CD4-positive, alpha-beta memory T cell (primary cell): ENCODE measurements at places on chromosomes 4 and X.

- DNase-seq, result no peak
Observed at GRCh38 chrX:134891652-134892051, 99.1 kb upstream of the SMIM10 start.

GRCh38 chrX:23840674-23841073, 57.7 kb downstream of the SAT1 start:
- DNase-seq, result no peak

- no peak for DNase-seq
Observed at GRCh38 chr4:76753814-76754213, 144.1 kb downstream of the SOWAHB start.

DNA sequence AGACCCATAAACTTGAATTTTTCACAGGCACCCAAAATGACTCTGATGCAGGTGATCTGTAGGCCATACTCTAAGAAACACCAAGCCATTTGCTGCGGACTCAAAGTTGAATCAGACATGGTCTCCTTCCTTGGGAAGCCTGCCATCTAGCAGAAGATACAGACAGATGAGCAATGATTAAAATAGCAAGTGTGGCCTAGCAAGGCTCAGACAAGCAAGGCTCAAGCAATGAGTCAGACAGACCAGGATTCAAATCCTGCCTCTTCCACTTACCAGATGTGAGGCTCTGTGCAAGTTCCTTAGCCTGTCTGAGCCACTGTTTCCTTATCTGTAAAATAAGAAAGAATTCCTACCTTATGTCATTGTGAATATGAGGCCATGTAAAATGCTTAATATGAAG, 2.3 kb downstream of the CCDC149 start:
- DNase-seq, result no peak

DNA sequence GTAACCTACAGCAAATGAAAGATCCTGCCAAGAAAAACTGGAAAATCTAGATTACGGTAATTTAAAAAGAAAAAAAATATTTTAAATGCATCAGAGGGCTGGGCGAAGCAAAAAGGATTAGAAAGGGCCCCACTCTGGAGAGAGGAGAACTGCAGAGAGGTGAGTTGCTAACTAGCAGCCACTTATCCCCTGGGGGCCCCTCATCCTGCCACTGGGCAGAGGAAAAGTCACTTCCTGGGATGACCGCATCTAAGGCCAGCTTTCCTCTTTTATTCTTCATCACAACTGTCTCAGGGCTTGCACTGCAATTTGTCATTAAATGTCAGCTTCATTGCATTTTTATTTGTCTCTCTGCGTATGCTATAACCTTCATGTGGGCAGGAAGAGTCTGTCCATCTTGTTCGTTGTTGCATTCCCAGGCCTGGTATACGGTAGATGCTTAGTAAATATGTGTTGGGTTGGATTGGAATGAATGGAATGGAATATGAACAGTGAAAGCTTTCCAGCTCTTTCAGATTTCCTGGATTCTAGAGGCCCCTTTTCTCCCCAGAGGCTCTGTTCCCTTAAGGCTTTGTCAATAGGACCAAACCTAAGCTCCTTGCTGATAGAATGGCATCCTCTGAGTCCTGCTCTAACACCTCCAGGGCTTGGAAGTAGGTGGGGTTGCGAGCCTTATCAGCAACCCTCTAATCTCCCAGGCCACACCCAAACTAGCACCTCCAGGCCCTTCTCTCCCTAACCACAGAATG, 58.9 kb downstream of the TLR10 start:
- no peak for DNase-seq

- DNase-seq, result no peak
Observed at GRCh38 chr4:118931786-118932185, 43.1 kb downstream of the SYNPO2 start.

DNA sequence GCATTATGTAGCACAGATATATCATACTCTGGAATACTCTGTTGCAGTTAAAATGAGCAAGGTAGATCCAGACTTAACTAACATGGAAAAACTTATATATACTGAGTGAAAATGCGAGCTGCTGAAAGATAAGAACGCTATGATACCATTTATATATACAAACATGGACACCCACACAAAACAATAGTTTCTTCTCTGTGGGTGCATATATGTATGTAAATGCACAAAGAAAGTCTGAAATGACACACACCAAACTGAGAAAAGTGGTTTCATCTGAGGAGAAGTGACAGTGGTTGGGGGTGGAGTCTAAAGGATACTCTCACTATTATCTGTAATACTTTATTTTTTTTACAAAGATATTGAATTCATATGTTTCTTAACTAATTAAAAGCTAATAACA, 12.2 kb upstream of the FGF2 start:
- no peak for DNase-seq

- no peak for DNase-seq
Observed at GRCh38 chr4:165555302-165555701, 176.5 kb downstream of the CPE start.

GRCh38 chr4:86307432-86307831, 52.4 kb downstream of the MAPK10 start:
- no peak for DNase-seq

DNA sequence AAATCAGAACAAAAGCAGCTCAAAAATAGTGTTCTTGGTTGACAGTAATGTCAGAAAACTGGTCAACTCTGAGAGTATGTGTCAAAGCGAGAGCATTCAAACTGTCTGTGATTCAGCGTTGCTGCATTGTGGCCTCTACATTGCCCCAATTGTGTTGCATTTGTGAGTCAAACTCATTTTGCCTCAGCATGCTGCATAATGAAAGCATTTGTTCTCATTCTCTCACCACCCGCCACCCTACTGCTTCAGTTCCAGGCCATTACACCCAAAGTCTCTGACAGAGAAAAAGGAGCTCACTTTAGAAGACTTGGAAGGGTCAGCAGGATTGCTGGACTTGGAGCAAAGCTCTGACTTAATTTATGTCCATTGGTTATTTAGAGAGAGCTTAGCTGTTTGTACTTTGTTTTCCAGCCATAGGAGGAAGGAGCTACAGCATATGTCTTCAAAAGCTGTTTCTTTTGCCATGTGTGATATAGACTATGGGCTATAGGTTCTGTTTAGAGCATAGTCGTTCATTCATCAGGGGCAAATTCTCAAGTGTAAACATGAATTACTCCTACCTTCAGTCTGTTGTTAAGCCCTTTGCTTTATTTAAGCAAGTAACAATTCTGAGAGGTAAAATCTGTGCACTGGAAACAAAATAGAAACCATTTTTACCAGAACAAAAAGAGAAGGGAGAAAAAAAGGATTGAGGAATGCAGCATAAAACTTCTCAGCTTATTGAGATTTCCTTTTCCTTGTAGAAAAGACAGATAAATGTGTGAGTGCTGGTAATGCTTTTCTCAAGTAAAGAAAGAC, 153.4 kb upstream of the ANK2 start:
- no peak for DNase-seq

DNA sequence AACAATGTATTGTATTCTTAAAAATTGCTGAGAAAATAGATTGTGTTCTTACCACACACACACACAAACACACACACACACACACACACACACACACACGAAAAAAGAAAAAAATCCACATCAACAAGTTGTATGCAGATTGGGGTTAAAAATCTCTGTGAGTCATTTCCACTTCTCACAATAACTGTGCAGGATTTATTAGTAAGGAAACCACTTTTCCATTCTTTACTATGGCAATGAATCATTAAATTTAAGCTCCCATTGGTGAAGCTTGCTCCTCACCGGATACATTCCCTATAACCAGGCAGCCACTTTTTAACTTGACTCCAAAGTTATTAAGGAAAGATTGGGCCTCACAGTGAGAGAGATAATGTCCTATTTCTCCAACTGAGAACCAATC, 19.7 kb upstream of the MAGEE1 start:
- no peak for DNase-seq

DNA sequence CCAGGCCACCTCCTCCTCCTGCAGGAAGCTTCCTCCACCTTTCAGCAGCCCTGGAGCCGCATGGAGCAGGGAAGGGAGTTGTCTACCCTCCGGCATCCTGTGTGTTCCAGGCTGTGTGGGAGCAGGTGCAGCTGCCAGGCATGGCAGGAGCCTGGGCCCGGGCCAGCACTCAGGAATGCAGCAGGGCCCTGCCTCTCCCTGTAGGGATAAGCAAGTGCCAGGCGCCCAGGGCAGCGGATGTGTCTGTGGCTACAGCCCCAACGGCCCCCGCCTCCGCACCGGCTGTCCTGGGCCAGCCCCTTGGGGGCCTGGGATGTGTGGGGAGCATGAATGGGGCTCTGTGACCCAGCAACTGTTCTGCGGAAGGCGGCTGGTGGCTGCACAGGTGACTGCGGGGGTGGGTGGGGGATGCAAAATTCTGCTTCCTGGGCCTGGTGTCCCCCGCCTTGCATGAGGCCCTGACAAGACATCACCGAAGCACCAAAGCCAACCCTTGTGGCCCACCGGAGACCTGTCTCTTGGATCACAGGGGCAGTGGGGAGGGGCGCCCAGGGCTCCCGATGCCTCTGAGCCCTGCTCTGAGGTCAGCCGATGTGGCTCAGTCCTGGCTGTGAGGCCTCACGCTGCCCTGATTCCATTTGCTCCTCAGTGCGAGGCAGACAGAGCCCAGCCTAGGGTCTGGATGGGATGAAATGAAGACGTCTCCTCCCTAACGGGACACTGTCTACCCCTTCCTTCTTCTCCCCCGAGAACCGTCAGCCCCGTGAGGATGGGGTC, 1.4 kb upstream of the DOK7 start:
- DNase-seq, result no peak

DNA sequence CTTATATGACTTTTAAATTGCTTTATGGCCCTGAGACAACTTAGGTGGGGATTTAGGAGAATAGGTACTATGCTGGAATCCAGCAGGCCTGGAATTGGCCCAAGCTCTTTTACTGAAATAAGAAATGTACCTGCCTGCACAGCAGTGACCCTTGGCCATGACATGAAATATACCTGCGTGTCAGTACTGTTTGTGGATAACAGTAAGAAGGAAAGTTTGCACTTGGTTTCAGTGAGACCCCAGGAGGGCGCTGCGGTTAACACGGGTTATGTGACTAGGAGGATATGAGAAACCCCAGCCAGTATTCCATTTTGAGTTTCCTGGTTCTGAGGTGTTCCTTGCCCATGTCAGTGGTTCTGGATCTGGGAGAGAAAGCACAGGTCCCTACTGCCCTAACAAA, 5.3 kb downstream of the MTM1 start:
- DNase-seq, result no peak

DNA sequence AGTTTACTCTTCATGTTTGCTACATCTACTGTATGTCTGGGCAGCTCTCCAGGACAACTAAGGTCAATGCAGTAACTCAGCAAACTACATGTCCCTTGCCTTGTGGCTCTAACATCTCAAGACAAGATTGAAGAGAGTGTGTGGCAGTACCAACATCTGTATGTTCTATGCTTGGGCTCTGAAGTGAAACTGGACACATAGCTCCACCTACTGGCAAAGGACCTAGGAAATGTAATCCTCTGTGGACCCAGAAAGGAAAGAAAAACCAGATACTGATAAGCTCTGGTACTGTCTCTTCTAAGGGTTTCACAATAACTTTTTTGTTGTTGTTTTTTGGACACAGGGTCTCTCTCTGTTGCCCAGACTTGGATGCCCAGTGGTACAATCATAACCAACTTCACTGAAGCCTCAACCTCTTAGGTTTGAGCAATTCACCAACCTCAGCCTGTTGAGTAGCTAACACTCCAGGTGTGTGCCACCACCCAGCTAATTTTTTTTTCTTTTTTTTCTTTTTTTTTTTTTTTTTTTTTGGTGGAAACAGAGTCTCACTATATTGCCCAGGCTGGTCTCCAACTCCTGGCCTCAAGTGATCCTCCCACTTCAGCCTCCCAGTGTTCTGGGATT, 64.1 kb downstream of the QDPR start:
- peak; percentile 55 for DNase-seq

GRCh38 chr4:186499467-186499866, 55.9 kb downstream of the MTNR1A start:
- no peak for DNase-seq

DNA sequence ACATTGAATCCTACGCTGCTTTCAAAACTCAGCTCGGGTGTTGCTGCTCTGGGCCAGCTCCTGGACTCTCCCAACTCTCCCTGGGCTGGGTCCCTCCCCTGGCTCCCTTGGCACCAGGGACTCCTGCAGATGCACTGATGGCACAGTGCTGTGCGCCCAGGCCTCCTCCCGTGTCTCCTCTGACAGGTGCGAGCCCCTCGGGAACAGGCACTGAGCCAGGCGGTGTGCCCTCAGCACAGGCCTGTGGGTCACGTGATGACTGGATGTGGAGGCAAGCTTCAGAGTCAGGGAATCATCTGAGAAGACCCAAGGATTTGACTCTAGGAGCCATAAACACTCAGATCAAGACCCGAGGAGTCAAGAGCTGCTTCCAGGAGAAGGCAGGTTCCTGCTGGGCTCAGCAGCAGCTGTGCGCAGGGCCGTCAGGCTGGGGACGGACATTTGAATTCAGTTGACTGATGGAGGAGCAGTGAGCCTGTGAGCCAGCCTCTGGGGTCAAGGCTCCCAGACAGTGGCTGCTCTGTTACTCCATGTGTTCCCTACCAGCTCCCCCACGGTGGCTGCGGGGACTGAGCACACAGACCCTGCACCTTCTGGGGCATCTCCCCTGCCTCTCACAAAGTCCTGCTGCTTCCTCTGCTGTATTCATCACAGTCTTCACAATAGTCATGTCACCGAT, 33.0 kb downstream of the NAT8L start:
- DNase-seq, result peak; percentile 20

- no peak for DNase-seq
Observed at GRCh38 chrX:117982694-117983392, 133.8 kb downstream of the KLHL13 start.

- DNase-seq, result no peak
Observed at GRCh38 chr4:177441061-177441802, 1.0 kb downstream of the AGA start.

- no peak for DNase-seq
Observed at GRCh38 chr4:121712001-121712651, 15.3 kb upstream of the ANXA5 start.
